ENCODE measurements at places on chromosomes 11 and 22.

- DNase-seq: no peak
These were observed 7.9 kb upstream of the WNT11 start for GRCh38 chr11:76214186-76214585.

DNA sequence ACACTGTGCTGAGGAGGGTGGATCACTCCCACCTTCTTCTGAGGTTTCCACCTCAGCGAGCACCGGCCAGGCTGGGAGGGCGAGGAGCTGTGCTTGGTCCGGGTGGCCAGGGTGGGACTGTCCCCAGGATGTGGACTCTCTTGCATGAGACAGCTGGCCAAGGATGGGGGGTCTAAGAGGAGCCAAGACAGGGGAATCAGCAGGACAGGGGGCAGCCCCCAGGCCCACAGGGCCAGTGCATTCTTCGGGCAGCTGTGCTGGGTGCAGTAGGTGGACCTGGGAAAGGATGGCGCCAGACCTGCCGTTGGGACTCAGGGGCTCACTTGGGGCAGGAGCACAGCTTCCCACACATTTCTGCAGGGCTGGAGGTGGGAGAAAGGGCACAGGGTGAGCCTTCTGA is 9.5 kb downstream of the APOBEC3A start:
- DNase-seq: no peak

DNA sequence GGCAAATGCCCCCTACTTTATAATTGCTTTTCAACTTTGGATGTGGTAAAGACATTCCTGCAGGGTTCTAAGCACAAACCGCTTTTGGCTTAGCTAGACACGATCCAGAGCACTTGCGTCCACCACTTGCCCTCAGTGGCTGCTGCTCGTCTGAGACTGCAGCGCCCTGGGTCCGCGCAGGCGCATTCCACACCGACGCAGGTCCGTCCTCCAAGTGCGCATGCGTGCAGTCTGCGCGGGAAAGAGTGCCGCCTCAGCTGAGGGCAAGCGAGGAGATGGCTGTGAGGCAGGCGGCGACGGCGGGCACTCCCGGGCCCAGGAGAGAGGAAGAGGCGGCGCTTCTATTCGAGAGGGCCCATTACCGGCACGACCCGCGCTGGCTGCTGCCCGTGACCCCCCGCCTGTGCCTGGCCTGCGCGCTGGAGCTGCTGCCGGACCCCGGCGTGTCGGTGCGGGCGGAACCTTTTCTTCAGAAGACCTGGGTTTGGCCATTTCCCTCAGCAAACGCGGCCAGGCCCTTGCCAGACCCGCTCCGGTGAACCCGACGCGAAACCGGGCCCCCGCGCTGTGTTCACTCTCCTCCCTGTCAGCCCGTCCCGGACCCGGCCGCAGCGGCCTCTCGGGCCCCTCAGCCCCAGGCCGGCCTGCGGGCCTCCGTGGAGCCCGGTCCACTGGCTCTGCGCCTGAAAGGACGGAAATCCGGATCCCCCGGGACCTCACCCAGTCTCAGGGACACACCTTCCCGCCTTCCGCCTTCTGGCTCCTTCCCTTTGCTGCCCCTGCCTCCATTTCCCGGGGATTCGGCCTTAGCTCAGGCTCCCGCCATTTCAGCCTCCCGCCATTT is at the start of gene MEI1:
Gene MEI1 (plus strand): TSS at position 240 of the 844 bp plus-strand sequence. CDS start 36 bp downstream, at position 276.
- DNase-seq: no peak

GRCh38 chr11:86814775-86815174 is 14.4 kb downstream of the PRSS23 start:
- DNase-seq: no peak
